GM04503 (cell line): ENCODE measurements at places on chromosomes 12 and 14.

- DNase-seq = peak; percentile 8
These were observed 30.7 kb upstream of the ESR2 start for GRCh38 chr14:64324895-64325294.

GRCh38 chr12:8493084-8493483 is 20.2 kb upstream of the CLEC4D start:
- DNase-seq = no peak

- no peak for DNase-seq
These were observed 9.9 kb downstream of the FOXA1 start for GRCh38 chr14:37585101-37585511.

DNA sequence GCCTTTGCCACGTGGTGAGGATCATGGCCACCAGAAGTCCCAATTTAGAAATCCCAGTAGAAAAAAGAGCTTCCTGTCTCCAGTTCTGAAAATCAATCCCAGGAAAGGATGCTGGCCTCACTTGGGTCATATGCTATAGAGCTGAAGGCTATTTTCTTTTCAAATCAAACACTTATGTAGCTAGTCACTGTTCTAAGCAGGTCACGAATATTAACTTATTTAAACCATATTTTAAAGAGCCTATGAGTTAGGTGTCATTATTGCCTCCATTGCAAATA is 97.5 kb downstream of the VCPKMT start:
- no peak for DNase-seq

DNA sequence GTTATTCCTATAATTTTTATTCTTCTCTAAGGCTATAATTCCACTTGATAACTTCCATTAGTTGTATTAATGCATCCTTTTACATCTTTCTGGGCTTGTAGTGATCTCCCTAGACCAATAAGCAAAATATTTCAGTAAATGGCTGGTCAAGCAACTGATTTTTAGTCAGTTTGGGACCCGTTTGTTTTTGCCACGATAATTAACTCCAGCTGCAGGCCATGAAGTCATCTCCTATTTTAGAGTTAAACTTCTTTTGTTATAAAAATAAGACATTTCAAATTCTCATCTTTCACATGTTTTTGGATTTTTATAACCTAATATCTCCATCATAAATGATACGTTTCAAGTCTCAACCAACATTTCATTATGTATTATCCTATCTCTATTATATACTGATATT is 49.4 kb downstream of the MAGOHB start:
- DNase-seq = peak; percentile 1

DNA sequence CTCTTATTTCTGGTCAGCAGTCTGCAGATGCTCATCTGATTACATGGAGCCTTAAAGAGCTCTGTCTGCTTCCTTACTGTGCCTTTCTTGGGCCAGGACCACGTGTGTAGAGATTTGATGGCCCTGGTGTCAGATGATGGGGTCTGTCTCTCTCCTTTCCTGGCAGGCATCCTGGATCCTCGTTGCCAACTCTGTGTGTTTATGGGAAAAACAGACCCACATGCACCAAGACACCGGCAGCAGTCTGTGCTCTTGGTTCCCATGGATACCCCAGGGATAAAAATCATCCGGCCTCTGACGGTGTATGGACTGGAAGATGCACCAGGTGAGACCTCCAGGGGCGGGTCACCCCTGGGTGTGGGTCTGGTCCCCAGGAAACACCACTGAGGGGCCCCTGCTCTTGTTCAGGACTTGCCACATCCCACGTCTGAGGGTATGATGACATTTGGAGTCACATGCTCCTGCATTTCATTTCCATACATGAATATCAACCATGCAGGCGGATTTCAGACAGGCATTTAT is 18.5 kb upstream of the ALDH2 start:
- no peak for DNase-seq

DNA sequence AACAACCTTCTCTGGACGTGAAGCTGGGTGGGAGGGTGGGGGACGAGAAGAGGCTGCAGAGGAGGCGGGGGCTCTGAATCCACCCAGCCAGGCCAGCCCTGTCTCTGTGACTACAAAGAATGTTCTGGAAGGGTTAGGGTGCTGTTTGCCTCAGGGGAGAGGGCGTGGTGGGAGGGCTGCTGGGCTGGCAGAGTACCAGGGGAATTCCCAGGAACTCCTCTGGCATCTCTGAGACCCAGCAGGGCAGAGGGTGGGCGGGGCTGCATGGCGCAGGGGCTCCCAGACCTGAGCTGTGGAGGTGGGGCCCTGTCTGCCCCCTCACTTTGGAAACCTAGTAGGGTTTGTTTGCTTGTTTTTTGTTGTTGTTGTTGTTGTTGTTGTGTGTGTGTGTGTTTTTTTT is 45.5 kb upstream of the FZD10 start:
- DNase-seq = no peak

- DNase-seq = no peak
These were observed 40.2 kb downstream of the TRPV4 start for GRCh38 chr12:109792992-109793391.

DNA sequence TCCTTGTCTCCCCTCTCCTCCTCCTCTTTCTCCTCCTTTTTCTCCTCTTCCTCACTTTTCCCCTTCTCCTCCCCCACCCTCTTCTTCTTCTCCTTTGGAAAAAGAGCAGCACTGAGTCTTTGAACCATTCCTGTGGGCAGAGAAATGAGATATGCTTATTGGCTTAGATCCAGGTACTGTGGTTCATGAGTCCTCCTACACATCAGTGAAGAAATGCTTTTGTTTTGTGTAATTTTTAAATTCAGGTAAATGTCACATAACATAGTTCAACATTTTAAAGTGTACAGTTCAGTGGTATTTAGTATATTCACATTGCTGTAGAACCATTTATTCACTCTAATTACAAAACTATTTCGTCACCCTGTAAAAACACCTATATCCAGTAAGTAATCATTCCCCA is 402.1 kb downstream of the AACS start:
- DNase-seq = no peak
